HFF-Myc (cell line): ENCODE measurements at places on chromosomes 4 and X.

DNA sequence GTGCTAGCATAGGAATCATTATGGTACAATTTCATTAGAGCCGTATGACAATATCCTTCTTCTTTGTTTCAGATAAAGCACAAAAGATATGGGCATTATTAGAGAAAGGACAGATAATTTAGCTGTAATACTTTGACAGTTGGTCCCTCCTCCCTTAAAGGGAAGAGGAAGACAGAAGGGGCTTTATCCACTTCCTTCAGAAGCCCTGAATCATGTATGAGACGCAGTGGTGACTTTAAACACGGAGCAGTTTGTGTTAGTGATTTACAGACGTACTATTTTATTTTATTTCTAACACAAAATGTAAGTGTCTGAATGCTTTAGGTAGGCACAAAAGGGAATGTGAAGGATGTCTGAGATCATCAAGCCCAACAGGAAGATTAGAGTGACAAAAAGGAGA, 467.7 kb downstream of the IL15 start:
- no peak for DNase-seq

DNA sequence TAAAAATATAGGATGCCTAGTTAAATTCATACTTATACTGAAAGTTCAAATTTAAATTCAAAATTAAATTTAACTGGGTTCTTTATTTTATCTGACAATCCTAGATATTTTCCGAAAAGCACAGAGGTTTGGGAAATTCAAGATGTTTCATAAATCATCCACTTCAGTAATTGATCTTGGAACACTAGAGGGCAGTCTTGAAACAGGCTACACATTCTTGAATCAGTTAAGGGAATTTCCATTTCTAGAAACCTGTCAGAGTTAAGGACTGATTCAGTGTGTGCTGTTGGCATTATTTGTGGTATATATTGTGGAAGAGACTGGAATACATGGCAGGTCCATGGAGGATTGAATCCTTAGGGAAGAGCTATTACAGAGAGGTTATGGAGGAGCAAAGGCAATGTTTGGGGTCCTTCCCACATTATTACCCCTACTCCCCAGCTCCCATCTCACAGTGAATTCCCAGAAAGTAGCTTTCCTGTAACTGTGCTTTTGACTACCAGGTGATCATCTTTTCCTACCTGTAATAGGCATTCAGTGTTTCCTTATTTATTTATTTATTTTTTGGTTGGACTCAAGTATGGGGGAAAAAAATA, 92.9 kb downstream of the EGF start:
- peak; percentile 54 for DNase-seq

DNA sequence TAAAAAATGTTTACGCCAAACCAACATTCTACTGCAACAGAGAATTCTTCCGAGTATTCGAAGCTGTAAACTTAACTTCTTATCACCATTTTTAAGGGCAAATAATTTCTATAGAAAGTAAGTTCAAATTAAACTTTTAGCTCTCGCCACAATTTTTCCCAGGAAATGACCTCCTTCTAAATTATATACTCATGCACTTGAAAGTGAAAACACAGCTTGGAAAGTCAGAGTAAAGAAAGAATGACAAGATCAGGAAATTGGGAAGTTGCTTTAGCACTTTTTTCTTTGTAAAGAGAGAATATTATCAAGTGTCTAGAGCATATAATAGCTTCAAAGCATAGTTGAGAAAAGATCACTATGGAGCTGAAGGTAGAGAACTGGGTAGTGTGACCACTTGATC, 1.2 kb downstream of the CYBB start:
- no peak for DNase-seq

- DNase-seq: no peak
These were observed 65.9 kb upstream of the FSTL5 start for GRCh38 chr4:162229670-162230069.

- no peak for DNase-seq
These were observed 25.1 kb downstream of the ARL13A start for GRCh38 chrX:100994352-100995281.

GRCh38 chr4:3285558-3286334, 7.1 kb upstream of the RGS12 start:
- no peak for DNase-seq

DNA sequence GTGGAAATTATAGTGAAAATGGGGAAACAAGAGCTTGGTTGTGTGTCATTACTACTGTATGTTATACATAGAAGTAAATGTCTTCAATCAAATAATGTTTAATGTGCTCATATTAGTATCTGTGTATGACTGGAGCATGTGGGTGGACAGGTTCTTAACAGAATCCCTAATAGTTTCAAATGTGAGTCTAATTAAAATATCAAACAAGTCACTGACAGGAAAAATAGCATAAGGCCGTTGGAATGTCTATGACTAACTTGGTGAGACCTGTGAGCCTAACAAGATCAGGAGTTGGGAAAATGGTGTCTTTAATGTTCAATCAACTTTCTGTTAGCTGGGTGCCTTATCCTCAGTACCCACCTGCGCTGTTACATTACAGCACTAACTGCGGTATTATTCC, 6.2 kb upstream of the CXCL3 start:
- DNase-seq: no peak

GRCh38 chr4:144646523-144647094, 653 bp downstream of the HHIP start:
- DNase-seq: no peak

- peak; percentile 11 for DNase-seq
These were observed 38.6 kb downstream of the PTCHD1 start for GRCh38 chrX:23373129-23373804.

DNA sequence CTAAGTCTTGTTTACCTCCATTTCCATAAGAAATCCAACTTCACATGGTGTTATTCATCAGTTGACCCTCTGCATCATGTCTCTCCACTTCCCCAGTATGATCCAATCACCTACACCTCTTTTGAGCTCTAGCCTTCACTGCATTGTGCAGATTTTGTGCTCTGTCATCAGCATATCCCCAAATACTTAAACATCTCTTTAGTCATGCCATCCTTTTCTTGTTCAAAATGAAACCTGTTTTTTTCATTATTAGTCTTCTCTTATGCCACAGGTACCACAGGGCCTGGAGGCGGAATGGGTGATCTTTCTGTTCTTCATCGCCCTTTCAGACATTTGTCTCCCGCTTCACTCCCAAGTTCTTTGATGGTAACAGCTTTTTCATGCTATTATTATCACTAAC, 382.7 kb upstream of the GALNTL6 start:
- no peak for DNase-seq

GRCh38 chr4:143616771-143617170, 83.7 kb downstream of the FREM3 start:
- peak; percentile 14 for DNase-seq

- no peak for DNase-seq
These were observed 392.9 kb downstream of the UNC5C start for GRCh38 chr4:95155759-95156451.
